Stimulated activated CD8-positive, alpha-beta memory T cell treated with anti-CD3 and anti-CD28 coated beads, Interleukin-15, amount 100 ng/mL, for 24 hours (primary cell): ENCODE measurements at places on chromosomes 3 and 15.

DNA sequence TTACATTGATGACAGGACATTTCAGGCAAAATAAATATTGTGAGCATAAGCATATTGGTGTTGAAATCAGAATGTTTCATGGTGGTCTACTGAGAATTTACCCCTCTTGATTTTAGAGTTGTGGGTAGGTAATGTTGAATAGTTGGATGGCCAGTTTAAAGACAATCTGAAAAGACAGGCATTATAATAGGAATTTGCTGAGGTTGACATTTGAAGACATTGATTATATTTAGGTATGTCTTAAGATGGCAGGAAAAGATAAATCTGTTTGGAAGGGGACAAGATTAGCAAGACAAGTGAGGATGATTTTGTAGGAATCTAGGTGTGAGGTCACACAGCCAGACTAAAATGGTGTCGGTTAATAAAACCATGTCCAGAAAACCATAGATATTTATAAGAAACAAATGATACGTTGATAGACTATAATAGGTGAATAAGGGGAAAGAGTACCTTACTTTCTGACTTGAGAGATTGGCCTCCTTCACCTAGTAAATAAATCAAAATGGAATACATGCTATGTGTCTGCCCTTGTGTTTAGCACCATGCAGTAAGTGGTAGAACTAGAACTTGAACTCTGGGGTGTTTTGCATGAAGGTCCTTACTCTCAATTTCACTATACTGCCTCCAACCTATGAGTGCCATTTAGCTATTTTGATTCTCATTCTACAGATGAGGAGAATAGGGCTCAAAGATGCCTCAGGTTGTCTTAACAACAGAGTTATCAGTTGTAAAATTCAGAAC is 57.9 kb downstream of the ALCAM start:
- DNase-seq: no peak

DNA sequence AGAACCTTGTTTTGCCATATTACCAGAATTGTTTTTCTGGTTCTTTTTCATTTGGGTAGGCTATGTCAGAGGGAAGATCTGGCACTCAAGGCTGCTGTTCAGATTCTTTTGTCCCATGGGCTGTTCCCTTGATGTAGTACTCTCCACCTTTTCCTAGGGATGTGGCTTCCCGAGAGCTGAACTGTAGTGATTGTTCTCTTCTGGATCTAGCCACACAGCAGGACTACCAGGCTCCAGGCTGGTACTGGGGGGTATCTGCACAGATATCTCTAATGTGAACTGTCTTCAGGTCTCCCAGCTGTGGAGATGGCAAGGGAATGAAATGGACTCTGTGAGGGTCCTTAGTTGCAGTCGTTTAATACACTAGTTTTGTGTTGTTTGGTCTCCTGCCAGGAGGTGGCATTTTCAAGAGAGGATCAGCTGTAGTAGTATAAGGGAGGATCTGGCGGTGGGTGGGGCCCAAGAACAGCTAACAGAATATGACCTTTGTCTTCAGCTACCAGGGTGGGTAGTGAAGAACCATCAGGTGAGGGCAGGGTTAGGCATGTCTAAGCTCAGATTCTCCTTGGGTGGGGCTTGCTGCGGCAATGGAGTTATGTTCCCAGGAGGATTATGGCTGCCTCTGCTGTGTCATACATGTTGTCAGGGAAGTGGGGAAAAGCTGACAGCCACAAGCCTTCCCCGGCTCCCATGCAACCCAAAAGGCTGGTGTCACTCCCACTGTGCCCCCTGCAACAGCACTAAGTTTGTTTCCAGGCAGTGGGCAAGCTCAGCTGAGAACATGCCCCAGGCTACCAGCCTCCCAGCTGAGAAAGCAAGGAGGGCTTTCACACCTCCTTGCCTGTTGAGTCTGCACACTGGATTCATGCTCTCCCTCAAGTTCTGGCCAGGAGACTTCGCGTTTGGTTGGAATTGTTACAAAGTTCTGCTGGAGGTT is 252.5 kb downstream of the ISL2 start:
- no peak for DNase-seq

DNA sequence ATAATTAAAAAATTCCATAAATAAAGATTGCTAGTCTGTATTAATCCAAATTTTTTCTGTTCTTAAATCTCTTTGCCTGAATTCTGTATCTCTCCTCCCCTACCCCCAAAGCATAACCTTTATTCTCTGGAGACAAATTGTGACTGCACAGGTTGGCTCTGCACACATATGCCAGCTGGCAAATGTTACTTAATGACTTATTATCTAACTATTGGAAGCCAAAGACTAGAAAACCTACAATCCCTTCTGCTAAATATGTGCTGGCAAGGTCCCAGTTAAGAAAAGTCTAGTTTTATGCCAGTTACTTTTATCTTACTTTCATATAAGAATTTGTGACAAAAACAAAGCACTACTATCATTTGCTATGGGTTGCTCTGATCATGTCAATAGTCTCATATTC is 569.3 kb downstream of the MECOM start:
- no peak for DNase-seq

DNA sequence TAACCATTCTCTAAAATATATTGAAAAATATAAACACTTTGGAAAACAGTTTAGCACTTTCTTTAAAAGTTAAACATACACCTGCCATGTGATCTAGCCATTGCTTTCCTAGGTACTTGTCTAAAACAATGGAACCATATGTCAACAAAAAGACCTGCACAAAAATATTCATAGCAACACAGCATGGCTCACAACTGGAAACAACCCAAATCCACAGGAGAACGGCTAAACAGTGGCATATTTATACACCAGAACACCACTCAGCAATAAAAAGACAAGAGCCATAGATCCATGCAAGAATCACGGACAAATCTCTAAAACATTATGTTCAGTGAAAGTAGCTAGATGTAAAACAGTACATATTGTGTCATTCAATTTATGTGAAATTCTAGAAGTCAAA is 221.3 kb upstream of the UBE2E2 start:
- DNase-seq: no peak

GRCh38 chr3:106282943-106283342 is 414.1 kb upstream of the CBLB start:
- no peak for DNase-seq

DNA sequence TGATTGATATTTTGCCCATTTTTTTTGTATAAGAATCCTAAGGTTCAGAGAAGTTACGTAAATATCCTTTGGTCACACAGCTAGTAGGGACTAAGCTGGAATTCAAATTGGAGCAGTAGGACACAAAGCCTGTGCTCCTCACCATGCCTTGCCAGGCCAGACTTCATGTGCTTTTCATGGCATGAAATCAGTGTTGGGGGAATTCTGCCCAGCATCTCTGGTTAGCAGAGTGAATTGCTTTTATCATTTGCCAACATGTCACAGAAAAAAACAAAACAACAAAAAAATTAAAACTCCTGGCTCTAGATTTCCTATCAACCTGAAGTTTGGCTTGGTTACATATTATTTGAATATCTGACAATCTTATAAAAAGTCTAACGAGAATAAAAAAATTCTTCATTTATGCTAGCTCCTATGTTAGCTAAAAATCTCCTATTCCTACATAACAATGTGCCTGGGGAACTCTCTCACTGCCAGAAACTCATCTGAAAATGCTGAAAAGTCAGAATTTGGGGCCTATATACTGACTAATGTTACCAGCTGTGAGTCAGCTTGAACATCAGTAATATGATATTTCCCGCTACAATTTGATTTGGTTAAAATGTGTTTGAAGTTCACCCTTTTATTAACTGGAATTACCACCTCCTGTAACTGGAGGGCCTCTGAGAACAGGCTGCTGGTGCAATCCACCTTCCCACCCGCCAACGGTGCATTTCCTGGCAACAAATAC is 141.7 kb downstream of the TIGIT start:
- DNase-seq: no peak

- DNase-seq: no peak
Measured at GRCh38 chr3:141269961-141270360, 38.3 kb downstream of the PXYLP1 start.

GRCh38 chr3:45894015-45894414 is 7.7 kb downstream of the CCR9 start:
- no peak for DNase-seq

DNA sequence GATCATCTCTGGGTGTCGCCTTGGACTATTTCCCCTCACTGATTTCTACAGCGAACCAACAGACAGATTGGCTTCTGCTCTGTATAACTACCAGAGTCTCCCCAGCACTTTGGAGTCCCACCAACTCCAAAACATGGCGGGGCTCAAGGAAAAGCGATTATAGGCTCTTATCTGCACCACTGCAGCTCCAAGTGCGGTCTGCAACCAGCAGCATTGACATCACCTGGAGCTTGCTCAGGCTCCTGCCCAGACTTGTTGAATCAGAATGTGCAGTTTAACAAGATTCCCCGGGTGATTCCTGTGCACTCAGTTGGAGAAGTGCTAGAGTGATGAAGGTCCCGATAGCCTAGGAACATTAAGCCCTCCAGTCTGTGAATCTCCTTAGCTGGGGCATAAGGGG is 9.0 kb downstream of the CCK start:
- DNase-seq: no peak

DNA sequence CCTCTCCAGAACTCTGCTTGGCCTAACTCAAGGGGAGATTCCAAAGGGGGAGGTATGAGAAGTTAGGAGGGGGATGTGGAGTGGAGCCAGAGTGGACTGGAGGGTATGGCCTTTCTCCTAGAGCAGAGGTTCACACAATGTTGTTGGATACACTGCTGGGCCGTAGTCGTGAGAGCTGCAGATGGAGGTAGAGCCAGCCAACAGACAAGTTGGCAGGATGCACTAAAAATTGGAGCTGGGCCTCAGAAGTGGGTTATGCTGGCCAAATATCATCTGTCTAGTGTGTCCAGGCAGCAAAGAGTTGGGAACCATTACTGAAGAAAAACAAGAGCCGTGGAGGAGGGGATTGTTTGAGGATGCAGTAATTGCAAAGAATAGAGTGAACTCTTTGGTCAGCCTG is 27.7 kb upstream of the LRRFIP2 start:
- no peak for DNase-seq

DNA sequence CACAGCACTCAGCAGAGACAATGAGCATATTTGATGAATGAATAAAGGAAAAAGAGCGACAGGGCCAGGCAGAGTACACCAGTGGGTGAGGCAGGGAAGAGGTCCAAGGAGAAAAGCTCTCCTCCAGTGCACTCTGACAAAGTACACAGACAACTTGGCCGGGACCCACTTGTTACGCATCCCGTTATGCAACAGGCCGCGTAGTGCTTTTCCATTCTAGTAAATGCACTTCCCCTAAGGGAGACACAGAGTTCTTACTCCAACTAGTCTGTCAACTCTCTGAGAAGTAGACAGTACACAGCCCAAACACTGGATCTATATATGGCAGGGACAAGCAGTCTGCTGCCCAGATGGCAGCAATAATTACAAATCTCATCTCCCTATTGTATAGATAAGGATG is 18.5 kb downstream of the LARP6 start:
- no peak for DNase-seq
